ENCODE measurements at places on chromosomes 5 and 9.

GRCh38 chr5:58262226-58262625 is 197.7 kb downstream of the PLK2 start:
- DNase-seq, result no peak

- no peak for DNase-seq
Observed at GRCh38 chr5:158468444-158468843, 609.5 kb upstream of the CLINT1 start.

DNA sequence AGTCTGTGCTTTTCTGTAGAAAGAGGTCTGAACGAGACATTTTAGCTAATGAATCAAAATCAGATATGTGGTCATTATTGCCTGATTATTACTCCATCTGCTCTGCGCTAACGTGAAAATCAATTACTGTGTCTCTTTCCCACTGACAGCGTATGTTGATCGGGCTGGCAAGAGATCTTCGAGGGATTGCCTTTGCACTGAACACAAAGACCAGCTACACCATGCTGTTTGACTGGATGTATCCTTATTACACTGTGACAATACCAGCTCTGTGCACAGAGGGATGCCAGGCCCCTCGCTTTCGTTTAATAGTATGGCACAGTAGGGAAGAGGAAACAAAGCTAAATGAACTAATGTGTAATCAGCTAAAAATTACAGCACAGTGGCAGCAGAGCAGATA is 103.7 kb upstream of the TLX3 start:
- no peak for DNase-seq

- no peak for DNase-seq
Observed at GRCh38 chr5:135985951-135986350, 31.2 kb upstream of the LECT2 start.

- no peak for DNase-seq
Observed at GRCh38 chr5:157603333-157604190, 28.0 kb upstream of the ADAM19 start.

- no peak for DNase-seq
Observed at GRCh38 chr5:37214550-37214949, 34.6 kb downstream of the CPLANE1 start.

DNA sequence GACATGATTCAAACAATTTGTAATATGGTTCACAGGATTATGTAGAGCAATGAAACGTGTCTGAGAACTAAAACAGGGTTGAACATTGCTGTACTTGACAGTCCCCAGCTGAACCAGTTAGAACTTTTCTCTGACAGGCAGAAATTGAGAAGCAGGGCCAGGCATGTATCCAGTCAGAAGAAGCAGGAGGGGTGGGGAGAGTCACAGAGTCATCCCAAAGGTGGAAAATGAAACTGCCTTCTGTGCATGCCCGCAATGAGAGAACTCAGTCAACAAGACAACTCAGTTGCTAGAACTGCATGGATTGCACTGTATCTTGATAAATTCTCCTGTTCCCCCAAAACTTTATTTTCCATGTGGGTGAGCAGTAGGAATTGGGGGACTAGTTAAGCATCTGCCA is 72.9 kb upstream of the PRLR start:
- no peak for DNase-seq

DNA sequence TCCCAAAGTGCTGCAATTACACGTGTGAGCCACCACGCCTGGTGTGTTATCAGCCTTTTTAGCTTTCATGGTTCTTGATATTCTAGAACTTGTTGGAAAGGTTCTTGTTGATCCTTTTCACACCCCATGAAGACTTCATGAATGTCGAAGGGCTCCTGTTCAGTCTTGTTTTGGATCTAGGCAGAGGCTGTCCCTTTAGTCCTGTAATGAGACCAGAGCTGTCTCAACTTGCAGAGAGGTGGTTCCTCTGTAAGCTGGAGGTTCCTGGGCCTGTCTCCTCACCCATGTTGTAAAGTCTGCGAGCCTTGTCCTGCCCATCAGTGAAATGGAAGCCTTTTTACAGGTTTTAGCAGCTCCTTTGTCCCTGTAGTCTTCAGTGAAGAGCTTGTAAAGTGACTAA is 38.2 kb downstream of the PRRC2B start:
- DNase-seq, result no peak

- DNase-seq, result no peak
Observed at GRCh38 chr5:78776637-78777036, 128.1 kb upstream of the LHFPL2 start.

All from substantia nigra (tissue), 51 donors.